ENCODE measurements at places on chromosomes 3 and 15.

DNA sequence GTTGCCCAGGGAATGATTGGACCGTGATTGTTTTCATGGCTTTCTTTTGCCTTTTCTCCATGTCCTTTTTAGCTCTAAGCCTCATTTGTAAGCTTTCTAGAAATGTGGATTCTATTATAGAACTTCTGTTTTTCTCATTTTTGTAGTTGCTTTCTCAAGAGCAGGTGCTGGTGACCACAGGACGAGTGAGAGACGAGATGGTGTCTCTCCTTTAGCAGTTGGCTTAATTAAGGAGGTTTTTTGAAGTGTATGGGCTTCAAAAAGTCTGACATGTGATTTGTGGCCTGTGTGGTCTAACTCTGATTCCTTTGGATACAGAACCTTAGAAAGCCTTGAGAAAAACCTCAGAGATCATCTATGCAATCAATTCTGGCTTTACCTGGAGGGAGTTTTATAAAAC, 292.8 kb downstream of the LPP start:
- DNase-seq: no peak

- no peak for DNase-seq
Observed at GRCh38 chr3:48687220-48687678, 1.5 kb upstream of the NCKIPSD start.

- no peak for DNase-seq
Observed at GRCh38 chr3:89954137-89954536, 846.7 kb downstream of the EPHA3 start.

GRCh38 chr3:192993411-192993810, 75.8 kb upstream of the MB21D2 start:
- DNase-seq: no peak

DNA sequence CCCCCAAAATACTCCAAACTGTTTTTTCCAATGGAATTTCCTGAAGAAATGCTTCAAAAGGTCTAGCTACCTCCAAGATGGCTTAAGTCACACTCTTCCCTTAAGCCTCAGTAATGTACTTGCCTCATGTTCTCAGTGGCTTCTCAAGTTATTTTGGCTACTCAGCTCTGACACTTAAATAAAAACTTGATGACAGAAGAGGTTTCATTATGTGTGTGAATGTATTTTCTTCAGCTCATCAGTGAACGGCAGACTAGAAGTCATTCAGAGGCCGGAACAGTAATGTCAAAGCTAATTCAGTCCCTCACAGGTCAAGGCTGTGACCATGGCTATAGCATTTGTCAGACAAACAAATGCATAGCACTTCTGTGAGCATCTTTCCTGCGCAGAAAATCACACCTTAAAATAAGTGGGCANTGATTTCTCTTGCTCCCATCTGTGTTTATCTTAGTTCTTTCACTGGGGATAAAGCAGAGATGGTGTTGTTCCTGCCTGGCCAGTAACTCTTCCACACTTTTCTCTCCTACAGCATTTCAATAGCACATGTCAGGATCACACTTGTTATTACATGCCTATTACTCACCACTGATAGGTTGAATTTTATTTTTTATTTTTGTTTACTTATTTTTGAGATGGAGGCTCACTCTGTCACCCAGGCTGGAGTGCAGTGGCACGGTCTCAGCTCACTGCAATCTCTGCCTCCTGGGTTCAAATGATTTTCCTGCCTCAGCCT, 68.5 kb upstream of the PLCL2 start:
- DNase-seq: no peak

- DNase-seq: no peak
Observed at GRCh38 chr3:177764377-177764912, 567.2 kb upstream of the TBL1XR1 start.

DNA sequence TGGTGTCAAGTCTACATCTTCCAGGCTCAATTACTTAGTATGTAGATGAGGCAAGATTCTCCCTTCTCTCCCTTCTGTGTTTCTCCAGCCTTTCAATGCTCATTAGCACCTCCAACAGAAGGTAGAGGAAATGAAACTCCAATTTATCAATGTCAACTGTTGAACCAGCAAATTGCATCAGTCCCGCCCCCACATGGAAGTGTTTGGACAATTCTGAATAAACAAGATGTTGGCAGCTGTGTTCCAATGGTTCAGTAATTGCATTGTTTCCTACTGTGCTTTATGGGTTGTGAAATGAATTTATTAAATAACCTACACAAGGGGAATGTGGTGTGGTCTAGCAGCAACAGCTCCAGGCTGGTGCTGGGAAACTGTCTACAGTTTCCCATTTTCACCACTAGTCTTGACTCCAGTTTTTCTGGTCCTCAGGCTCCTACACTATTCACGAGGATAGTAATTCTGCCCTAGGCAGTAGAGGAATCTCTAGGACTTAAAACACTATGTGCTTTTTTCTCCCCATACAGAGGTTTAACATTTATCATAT, 91.9 kb downstream of the MB21D2 start:
- DNase-seq: no peak

DNA sequence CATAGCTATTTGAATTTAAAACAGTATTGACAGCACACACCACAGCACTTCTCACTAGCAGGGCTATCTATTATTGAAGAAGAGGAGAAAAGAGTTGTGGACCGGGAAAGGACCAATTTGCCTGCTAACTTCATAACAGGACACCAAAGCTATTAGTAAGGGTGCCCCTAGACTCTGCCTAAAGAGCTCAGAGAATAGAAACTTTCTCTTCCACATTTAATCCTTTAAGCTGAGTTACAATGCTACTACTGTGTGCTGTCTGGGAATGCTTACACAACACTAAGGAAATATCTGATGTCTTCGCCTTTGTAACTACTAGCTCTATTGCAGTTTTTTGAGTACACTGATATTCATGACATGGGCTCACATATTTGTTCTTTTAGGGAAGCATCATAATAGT, 13.5 kb upstream of the AADAC start:
- no peak for DNase-seq

DNA sequence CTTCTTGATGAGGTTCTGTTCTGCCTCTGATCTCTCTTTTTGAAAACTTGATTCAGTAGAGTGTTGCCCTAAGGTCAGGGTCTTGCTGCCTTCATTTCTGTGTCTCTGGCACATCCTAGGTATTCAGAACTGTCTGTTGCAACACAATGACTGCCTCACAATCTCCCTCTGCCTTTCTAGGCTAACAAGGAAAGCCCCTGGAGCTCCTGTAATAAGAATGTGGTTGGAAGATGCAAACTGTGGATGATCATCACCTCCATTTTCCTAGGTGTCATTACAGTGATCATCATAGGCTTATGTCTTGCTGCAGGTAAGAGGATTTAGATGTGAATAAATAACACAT, 7.0 kb downstream of the C3orf52 start:
- no peak for DNase-seq

Measured in activated CD4-positive, alpha-beta T cell treated with anti-CD3 and anti-CD28 coated beads for 48 hours (primary cell).